RKO (cell line): ENCODE measurements at places on chromosomes 2 and 18.

DNA sequence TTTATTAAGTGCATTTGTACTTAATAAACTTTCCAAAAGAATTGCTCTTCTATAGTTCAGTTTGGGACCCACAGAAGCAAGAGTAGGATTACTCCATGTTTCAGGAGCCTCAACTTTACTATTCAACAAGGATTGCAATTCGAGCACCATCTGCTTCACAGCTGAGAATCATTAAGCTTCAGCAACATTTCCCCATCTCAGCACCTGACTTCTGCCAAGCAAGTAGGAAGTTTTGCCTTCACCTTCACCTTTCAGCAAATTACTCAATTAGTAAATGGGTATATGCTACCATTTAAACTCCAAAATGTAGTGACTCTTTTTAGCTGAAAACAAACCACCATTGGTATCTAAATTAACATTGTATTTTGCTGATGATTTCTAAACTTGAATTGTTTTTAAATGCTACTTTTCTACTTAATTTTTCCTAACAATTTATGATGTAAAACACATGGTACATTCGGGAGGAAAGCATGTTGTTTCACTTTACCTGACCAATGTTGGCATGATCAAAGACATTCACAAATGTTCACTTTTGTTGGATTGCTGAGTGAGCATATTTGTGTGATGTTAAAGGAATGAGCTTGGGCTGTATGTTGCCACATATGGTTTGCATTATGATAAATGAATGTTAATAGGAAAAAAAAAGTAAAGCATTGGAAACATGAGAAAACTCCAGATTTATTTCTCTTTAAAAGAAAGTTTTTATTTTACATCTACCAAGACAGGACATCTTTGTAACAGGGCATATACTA lies 159.2 kb downstream of the GULP1 start:
- no peak for DNase-seq

GRCh38 chr2:165113414-165113813 lies 90.4 kb downstream of the SCN3A start:
- DNase-seq: no peak

DNA sequence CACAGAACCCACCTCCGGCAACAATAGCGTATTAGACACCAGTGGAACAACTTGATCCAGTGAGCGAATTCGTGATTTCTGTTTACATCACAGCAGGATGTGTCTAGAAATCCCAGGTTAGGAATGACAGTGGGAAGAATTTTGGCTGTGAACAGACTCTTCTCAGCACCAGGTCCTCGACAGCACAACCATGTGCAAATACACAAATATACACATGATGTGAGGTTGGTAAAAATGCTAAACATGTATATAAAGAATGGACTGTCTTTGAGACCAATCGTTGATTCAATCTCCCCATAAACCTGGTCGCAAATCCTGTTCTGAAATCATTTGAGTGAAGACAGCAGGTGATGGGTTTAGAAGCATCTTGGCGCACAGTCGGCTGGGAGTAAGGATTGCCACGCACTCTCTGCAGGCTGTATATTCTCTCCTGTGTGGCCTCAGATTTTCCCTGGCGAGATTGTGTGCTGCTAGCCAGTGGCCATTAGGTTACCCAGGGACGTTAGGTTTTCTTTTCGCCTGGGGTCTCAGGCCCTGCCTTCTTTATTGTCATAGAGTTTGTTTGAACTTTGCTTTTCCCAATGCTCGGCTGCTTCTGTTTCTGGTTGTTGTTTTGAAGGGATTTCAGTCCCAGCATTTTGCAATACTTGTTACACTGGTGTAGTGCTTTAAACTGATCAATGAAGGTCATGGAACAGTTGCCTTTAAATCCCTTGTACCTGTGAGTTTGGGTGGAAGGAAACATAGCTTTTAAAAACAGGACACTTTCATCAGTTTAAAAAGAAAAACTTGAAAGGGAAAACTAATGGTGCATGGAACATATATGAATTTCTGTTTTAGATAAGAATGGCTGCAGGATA lies 147.3 kb downstream of the ALPK2 start:
- DNase-seq: no peak

- no peak for DNase-seq
Observed at GRCh38 chr2:232457121-232458011, 1.4 kb downstream of the ALPI start.

DNA sequence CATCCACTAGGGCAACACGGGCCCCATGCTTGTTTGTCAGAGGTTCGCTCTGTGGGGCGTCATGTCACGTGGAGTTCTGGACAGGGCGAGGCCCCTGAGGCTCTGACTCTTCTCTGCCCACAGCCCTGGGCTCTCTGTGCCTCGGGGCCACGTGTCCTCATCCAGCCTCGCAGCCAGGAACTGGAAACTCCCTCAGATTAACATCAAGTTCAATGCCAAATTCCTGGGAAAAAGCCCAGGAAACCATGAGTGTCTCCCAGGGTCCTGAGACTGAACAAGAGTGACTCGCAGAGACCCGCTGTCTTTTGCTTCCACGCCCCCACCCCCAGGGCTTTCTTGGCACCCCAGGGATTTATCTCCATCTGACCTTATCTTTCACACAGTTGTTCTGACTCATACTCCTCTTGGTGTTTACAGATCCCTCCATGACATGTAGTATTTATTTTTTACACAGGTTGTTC lies 174.0 kb upstream of the PIEZO2 start:
- DNase-seq: no peak

GRCh38 chr18:48294899-48295585 lies 114.1 kb downstream of the ZBTB7C start:
- DNase-seq: no peak

- DNase-seq: no peak
Observed at GRCh38 chr2:96684883-96685576, 42.5 kb downstream of the FER1L5 start.

- DNase-seq: peak; percentile 53
Observed at GRCh38 chr18:74963820-74964446, 245.0 kb downstream of the PTGR3 start.

DNA sequence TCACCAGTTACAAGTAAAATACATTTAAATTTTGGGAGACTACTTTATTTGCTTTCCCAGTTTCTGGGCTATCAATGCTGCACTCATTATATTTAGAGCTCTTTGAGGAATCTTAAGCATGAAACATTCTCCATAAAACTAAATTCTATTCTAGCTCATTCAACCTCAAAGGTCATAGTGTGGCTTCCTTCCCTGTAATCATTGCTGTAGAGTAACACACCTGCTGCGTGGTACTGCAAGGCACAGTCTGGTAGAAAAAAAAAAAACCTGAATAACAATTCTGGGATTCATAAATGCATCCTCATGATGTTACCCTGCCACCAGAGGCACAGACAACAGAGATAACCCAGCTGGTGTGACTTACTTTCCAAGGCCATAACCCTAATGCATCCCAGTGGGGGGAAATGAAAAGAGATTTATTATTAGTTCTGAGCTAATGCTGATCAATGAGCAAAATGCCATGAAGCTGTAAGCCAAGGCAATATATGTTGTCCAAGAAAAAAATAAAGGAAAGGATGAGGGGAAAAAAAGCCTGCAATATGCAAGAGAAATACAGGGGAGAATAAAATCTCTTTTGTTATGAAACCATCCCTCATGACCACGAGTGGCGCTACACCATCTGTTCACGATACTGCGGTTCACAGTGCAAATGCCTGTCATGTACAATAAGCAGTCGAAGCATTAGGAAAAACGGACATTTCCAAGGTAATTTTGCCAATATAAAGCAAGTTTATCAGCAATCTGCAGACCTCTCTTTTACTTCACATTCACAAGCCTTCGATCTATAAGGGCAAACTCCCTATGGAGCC lies 1481.6 kb upstream of the PIK3C3 start:
- no peak for DNase-seq

GRCh38 chr2:116109471-116109870 lies 1667.0 kb downstream of the DPP10 start:
- no peak for DNase-seq

- no peak for DNase-seq
Observed at GRCh38 chr2:152564754-152565551, 152.3 kb downstream of the PRPF40A start.

GRCh38 chr2:223601932-223602666 lies at the start of gene SCG2:
Gene SCG2 (minus strand): TSS chr2:223602361. CDS start chr2:223599282, 3,079 bp downstream.
- DNase-seq: peak; percentile 81

GRCh38 chr2:37367310-37367709 lies 22.9 kb downstream of the QPCT start:
- no peak for DNase-seq

DNA sequence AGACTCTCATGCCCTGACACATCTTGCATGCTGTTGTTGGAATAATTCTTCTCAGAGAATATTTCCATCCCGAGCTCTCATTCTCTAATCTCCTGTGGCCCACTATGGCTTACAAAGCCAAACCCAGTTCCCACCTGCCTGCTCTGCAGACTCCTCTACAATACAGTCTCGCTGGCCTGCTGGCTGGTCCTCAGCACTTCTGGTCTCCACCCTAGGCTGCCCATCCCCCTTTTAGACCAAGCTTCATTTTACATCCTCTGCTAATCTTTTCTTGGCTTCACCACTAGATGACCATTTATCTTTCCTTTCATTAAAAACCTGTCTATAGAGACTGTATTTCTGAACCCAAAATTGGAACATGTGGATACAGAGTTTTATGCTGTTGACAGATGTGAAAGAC lies 42.5 kb upstream of the YPEL5 start:
- DNase-seq: no peak

GRCh38 chr2:101087638-101088037 lies 63.5 kb downstream of the TBC1D8 start:
- no peak for DNase-seq

- no peak for DNase-seq
Observed at GRCh38 chr2:216081012-216081411, 597 bp downstream of the PECR start.

DNA sequence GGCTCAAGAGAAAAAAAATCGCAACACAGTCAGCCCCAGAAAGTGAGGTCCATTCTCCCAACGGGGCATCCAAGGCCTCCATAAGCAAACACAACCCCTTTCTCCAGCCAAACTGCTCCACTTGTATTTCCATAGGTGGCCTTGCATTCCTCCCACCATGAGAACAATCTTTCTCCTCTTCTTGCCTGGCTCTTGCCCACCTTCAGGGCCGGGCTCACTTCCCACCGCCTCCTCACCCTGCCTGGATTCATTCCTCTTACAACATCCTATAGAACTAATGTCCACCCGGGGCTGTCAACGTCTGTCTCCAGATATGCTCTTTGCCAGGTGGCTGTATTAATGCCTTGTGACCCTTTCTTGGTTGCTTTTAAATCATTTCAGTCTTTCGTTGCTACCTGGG lies 124.5 kb downstream of the SMAD7 start:
- no peak for DNase-seq

GRCh38 chr18:26655525-26656430 lies 107.4 kb upstream of the KCTD1 start:
- peak; percentile 66 for DNase-seq

DNA sequence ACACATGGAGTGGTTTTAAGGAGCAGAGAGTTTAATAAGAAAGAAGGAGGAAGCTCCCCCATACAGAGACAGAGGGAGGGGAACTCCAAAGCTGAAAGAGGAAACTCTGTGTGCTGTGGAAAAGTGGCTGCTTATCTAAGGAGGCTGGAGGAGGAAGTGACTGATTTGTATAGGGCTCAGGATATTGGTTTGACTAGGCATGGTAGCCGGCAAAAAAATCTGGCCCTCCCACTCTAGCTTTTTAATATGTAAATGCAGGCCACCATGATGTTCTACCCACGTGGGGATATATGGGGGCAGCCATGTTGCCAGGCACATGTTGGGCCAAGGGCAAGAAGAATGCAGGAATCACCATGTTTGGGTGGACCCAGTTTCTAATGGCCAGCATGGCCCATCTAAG lies 64.3 kb downstream of the HNMT start:
- no peak for DNase-seq

GRCh38 chr2:88188748-88189147 lies 18.6 kb downstream of the THNSL2 start:
- DNase-seq: no peak

GRCh38 chr2:191866195-191866594 lies 19.3 kb upstream of the CAVIN2 start:
- DNase-seq: no peak

GRCh38 chr2:222732489-222733178 lies 61.2 kb downstream of the MOGAT1 start:
- no peak for DNase-seq

DNA sequence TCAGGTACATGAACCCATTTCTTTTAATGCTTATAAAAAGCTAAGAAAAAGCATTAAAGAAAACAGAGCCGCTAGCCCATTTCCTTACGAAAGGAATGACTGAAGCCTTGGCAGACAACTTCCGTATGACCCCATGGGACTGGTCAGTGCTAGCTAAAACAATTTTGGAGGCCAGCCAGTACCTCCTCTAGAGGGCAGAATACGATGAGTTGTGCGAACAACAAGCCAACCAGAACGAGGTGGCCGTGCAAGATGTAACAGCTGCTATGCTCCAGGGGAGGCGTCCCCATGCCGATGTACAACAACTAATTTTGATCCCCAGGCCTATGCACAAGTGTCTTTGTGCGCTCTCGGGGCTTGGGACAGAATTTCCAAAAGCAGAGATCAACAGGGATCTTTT lies 16.7 kb downstream of the MAP3K2 start:
- no peak for DNase-seq

DNA sequence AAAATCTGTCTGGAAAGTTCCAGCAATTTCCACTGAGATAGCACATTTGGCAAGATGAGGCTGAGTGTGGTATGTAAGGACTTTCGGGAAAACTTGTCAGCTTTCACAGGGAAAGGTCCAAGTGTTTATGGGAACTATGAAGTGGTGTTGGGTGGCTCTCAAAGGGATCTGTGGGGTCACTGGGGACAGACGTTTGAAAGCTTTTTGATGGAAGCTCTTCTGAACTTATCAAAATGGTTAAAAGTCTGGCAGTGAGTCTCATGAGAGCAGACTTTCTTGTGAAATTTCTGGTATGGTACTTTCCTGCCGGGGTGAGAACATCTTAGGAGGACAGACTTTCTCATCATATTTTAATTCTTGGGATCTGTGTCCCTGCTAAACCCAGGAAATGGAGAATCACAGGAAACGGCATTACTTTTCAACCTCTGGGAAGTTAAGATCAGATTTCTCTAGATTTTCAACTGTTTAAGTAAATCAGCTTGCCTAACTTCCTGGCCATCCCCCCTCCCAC lies 546.3 kb upstream of the ZEB2 start:
- DNase-seq: no peak

GRCh38 chr18:32760391-32760790 lies 12.4 kb downstream of the KLHL14 start:
- no peak for DNase-seq
